ENCODE measurements at places on chromosomes 3 and 15. TPM values are rescaled to one million over a fixed set of nuclear protein-coding genes. Genes with fewer than 3 reads are reported as not detected.

DNA sequence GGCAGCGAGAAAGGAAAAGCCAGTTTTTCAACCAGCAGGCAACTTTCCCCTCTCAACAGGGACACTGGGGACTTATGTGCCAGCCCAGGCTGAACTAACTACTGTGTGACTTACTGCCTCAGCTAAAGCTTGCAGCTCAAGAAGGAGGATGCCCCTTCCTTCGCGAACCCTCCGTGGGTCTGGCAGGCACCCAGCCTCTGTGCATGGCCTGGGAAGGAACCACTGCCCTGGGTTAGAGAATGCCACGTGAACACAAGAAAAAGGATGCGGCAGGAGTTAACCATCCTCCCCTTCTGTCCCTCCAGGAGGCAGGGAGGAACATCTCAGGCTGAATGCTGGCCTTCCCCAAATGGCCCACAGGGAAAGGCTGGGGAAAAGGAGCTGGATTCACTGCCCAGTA lies 29.0 kb downstream of the CHDH start:
- DNase-seq = no peak
- no peak overlapping the region for H3K27ac ChIP-seq
- peaks cover 7% of the 10 kb centered on the region for H3K4me1 ChIP-seq
- H3K4me3 ChIP-seq = no peak overlapping the region
- no peaks in the 10 kb centered on the region for H3K27me3 ChIP-seq
- H3K36me3 ChIP-seq = no peaks in the 10 kb centered on the region

DNA sequence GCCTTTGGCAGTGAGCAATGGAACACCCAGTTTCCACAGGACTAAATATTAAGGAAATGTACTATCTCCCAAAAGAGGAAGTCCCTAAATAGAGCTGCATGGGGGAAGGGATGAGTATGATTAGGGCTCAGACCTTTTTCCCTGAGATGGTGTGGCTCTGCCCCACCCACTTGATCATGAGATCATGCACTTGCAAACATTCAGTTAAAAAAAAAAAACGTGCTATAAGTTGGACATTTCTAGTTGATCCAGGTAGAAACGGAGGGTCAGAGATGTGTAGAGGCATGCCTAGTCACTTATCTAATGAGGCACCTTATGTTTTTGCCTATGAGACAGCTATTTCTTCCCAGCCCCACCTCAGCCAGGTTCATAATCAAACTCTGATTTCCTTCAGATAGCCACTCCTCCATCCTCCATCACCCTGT lies 24.5 kb upstream of the SSR3 start:
- no peak overlapping the region for H3K27ac ChIP-seq
- H3K27me3 ChIP-seq = no peaks in the 10 kb centered on the region
- DNase-seq = no peak
- no peaks in the 10 kb centered on the region for H3K36me3 ChIP-seq
- no peak overlapping the region for H3K4me3 ChIP-seq

DNA sequence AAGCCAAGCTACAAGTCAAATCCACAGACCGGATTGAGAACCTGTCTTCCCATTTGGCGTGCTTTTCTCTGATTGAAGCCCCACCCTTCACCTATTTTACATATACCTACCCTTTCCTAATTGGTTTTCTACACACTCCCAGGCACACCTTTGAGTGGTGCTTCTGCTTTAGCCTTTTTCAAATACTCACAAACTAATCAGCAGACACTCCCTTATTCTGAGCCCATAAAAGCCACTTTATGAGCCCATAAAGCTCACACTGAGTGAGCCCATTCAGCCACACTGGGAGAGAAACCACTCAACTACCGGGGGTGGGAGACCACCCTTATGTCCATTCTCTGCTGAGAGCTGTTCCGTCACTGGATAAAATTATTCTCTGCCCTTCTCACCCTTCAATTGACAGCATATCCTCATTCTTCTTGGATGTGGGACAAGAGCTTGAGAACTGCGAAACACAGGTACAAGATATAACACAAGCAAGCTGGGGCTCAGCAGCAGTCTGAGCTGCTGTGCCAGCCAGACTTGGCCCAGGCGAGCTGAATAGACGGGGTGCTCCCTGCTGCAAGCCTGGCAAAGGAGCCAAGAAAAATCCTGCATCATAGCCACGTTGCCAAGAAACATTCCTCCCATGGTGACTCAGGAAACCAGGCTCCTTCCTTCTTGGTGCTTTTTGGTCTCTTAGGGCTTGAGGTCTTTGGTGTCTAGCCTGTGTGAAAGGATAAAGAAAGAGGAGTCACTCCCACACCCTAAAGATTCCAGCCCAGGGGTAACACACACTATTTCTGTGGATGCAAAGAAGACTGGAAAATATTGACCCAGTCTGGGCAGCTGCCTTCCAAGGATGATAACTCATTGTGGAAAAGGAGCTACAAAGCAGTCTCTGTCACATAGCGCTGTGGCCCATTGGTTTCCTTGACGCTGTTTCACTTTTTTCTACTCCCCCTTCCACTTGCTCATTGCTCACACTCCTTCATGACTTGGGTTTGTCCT lies 609.7 kb downstream of the MCTP2 start:
- H3K36me3 ChIP-seq = no peaks in the 10 kb centered on the region
- peaks cover 25% of the 10 kb centered on the region for H3K4me1 ChIP-seq
- H3K27ac ChIP-seq = peak overlapping the region; percentile 57

DNA sequence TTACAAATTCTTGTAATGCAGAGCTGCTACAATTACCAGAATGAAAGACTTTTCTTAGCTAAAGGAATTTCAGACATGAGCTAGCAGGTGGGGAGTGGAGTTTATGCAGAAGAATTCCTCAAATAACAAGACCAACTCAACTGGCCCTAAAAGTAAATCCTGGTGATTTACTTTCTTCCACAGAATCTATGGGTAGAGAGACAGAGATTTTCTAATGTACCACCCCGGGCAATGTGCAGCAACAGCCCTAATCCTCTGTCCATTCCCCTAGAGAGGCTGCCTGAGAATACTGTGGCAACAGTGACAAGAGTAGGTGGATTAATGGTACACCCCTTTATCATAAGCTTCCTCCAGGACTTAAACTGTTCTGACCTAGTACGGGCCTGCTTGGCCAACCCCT lies 55.2 kb downstream of the AQR start:
- H3K27ac ChIP-seq = no peak overlapping the region
- H3K27me3 ChIP-seq = no peaks in the 10 kb centered on the region
- H3K4me1 ChIP-seq = no peaks in the 10 kb centered on the region

The KLHL24 gene
- 106 TPM for total RNA-seq

DNA sequence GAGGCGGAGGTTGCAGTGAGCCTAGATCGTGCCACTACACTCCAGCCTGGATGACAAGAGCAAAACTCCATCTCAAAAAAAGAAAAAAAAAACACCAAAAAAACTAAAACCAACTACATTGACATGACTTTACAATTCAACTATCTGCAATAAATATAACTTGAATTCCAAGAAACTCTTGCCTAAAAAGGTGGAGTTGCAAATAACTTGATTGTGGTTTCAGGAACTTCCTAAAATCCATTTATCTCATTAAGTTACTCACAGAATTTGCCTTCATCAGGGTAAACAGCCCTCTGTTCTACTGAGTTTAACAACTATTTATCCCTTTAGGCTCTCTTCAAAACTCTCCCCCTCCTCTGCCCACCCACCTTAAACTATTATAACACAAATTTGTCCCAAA lies 2.7 kb upstream of the MAPK6 start:
- no peaks in the 10 kb centered on the region for H3K36me3 ChIP-seq
- H3K27me3 ChIP-seq = no peaks in the 10 kb centered on the region
- DNase-seq = no peak
- H3K4me3 ChIP-seq = no peak overlapping the region
- H3K4me1 ChIP-seq = no peaks in the 10 kb centered on the region

The SOX2 gene
- 3.5 TPM for total RNA-seq

DNA sequence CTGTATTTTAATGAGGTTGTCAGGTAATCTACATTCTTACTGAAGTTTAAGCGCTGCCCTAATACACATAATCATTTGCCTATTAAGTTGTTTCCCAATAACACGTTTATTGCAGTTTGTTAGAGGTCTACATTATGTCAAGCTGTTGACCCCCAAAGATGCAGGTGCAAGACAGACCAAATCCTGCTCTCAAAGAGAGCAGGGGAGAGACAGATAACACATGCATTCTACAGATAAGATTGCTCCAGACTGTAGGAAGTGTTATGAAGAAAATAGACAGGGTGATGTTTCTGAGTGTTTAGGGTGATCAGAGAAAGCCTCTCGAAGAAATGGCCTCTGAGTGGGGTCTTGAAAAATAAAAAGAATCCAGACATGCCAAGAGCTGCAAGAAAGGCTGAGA lies 24.8 kb upstream of the OXTR start:
- no peak overlapping the region for H3K27ac ChIP-seq
- H3K4me1 ChIP-seq = no peaks in the 10 kb centered on the region
- no peaks in the 10 kb centered on the region for H3K36me3 ChIP-seq
- no peak overlapping the region for H3K4me3 ChIP-seq

- no peak overlapping the region for H3K4me3 ChIP-seq
- no peaks in the 10 kb centered on the region for H3K27me3 ChIP-seq
- H3K36me3 ChIP-seq = no peaks in the 10 kb centered on the region
- no peak overlapping the region for H3K27ac ChIP-seq
- DNase-seq = no peak
Measured at GRCh38 chr15:95300958-95301357, 1029.5 kb upstream of the NR2F2 start.

The CPNE4 gene
- 0.37 TPM for total RNA-seq

DNA sequence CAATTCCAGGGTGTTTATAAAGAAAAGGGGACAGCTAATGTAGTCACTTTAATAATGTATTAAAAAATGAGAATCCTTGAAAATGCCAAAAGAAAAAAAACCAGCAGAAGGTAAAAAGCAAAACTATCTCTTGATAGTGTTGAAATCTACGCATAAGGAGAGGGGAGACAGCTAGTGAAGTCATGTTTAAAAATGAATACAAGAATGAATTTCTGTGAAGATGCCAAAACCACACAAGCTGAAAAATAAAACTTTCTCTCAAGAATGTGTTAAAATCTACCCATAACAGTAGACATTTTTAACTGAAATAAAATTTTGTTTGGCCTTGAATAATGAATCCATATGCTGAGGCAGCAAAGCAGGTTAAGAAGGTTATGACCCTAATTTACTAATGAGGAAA lies 42.2 kb upstream of the TMEM108 start:
- H3K4me3 ChIP-seq = no peak overlapping the region
- no peaks in the 10 kb centered on the region for H3K36me3 ChIP-seq
- H3K27me3 ChIP-seq = no peaks in the 10 kb centered on the region
- no peak for DNase-seq
- no peaks in the 10 kb centered on the region for H3K4me1 ChIP-seq

The AP3B2 gene
- 4.5 TPM for total RNA-seq

GRCh38 chr3:10268930-10269329 lies 20.7 kb downstream of the TATDN2 start:
- H3K27me3 ChIP-seq = no peaks in the 10 kb centered on the region
- no peak overlapping the region for H3K27ac ChIP-seq
- DNase-seq = no peak
- H3K36me3 ChIP-seq = no peaks in the 10 kb centered on the region

- H3K27me3 ChIP-seq = no peaks in the 10 kb centered on the region
- H3K36me3 ChIP-seq = no peaks in the 10 kb centered on the region
- DNase-seq = no peak
- peaks cover 6% of the 10 kb centered on the region for H3K4me1 ChIP-seq
Measured at GRCh38 chr15:44729408-44730127, 6.8 kb upstream of the TRIM69 start.

DNA sequence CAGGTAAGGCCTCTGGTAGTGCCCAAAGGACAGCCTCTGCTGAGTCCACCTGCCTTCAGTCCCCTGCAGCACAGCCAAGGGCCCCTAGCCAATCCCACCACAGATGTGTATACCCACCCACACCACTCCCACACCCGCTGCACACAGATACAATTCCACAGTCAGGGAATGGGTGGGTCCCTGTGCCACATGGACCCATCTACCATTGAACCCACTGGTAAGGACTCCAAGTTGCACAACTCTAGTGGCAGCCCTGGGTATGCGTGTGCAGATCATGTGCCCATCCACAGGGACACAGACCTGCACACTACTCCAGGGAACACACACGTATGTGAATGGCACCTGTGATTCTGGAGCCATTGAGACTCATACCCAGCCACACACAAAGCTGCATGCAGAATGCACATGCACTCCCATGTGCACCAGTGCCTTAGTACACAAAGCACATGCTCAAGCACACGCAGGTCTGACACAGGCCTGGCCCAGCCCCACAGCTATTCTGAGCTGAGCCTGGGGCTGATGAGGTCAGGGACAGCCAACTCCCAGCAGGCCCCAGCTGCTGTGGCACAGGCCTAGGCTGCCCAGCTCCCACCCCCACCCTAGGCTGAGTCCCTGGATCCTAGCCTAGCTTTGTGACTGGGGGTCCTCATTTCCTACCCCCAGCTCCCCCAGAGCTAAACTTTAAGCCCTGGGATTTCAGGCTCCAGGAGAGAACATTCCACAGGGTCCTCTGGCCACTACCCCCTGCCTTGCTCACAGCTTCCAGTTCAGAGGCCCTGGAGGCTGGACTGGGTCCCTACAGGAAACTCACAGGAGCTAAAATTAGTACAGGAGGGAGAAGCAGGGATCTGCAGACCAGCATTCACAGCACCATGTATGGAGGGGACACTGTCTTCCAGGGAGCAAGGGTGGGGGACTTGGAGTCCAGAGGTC lies 2.7 kb upstream of the ALS2CL start:
- DNase-seq = peak; percentile 54
- H3K36me3 ChIP-seq = no peaks in the 10 kb centered on the region
- peaks cover 20% of the 10 kb centered on the region for H3K4me1 ChIP-seq
- H3K27me3 ChIP-seq = peaks cover 1% of the 10 kb centered on the region

DNA sequence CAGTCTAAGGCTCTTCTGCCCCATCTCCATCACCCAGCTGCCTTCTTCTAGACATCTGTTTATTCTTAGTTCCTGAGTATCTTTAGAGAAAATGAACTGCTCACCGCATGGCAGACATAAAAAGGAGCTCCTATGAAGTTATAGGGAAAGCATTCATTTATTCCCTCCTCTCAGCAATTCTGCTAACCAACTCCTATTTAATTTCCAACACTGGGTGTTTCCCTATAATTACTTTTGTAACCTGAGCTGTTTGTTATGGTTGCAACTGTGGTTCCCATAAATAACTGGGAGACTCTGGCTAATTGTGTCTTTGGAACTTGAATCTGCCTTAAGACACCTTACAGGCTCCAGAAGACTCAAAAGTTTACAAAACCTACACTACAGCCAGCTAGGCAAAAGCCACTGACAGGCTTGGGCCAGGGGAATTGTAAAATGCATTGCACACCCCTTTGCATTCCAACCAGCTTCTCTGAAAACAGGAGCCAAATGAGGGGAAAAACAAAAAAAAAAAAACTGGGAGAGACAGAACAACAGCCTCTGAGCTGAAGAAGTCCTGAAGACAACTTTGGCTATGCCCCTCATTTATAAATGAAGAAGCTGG lies 231.5 kb upstream of the FEZF2 start:
- no peaks in the 10 kb centered on the region for H3K4me1 ChIP-seq
- no peaks in the 10 kb centered on the region for H3K36me3 ChIP-seq
- DNase-seq = no peak
- no peak overlapping the region for H3K27ac ChIP-seq
- H3K4me3 ChIP-seq = no peak overlapping the region

The CERS3 gene
- 2.5 TPM for total RNA-seq

The GPD1L gene
- 21.9 TPM for total RNA-seq

The GOLGA6L22 gene
- not detected for total RNA-seq

GRCh38 chr3:112448939-112449338 lies 50.3 kb downstream of the BTLA start:
- no peaks in the 10 kb centered on the region for H3K4me1 ChIP-seq
- no peak overlapping the region for H3K4me3 ChIP-seq
- H3K36me3 ChIP-seq = no peaks in the 10 kb centered on the region
- DNase-seq = no peak
- no peak overlapping the region for H3K27ac ChIP-seq

Measured in hepatocyte (in vitro differentiated cells).